ENCODE measurements at places on chromosomes 7 and 10.

DNA sequence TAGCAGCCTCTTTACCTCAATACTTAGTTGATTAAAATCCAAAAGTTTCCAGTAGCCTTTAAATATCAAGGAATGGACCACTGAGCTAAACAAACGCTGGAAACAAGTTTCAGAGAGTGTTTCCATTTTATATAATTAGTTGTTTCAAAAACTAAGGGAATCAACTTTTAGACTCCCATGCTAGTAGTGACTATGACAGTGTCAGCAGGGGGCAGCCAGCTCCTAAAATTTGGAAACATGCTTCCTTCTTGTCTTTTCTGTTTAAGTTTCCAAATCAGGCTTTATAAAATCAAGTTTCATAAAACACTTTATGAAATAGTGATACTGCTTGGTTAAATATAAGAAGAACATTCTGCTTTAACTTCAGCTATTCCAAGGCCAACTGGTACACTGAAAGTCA is 138.2 kb upstream of the TMEM229A start:
- DNase-seq, result no peak

DNA sequence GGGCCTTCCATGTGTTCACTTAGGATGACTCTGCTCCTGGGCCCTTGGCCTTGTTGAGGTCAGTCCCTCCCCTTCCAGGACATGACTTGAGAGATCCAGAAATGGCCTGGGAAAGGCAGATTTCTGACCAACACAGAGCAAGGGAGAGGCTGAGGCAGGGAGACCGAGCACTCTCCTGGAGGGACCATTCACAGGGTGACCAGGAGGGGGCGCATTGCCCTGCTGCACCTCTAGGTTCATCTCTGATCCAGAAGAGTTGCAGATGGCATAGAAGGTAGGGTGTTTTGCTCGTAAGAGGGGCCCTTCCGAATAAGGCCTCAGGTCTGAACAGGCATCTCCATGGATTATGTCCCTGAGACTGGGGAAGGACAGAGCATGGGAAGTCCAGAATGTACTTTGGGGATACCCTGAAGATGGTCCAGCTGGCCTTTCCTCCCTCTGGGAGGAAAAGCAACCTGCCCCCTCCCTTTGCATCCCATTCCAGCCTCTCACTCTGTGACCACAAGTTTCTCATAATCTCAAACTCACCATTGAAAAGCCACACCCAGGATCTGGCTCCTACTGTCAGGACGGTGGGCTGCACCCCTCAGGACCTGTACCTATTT is 6.6 kb downstream of the DMBT1 start:
- peak; percentile 38 for DNase-seq

GRCh38 chr10:112330607-112331160 is 43.2 kb upstream of the ACSL5 start:
- DNase-seq, result no peak

GRCh38 chr7:46034056-46034768 is 113.1 kb upstream of the IGFBP3 start:
- no peak for DNase-seq

- no peak for DNase-seq
These were observed 38.9 kb upstream of the RHEB start for GRCh38 chr7:151558575-151558974.

DNA sequence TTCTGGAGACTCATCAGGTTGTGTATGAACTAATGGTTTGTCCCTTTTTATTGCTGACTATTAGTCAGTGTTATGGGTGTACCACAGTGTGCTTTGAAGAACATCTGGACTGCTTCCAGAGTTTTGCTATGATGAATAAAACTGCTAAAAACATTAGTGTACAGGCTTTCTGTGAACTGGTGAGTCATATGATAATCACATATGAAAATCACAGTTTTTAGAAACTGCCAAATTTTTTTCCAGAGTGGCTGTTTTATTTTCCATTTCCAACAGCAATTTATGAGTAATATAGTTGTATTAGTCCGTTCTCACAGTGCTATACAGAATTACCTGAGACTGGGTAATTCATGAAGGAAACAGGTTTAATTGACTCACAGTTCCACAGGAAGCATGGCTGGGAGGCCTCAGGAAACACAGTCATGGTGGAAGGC is 281.2 kb upstream of the VSTM2A start:
- no peak for DNase-seq

- DNase-seq, result no peak
These were observed 202.3 kb upstream of the LRRN3 start for GRCh38 chr7:110888641-110889040.

DNA sequence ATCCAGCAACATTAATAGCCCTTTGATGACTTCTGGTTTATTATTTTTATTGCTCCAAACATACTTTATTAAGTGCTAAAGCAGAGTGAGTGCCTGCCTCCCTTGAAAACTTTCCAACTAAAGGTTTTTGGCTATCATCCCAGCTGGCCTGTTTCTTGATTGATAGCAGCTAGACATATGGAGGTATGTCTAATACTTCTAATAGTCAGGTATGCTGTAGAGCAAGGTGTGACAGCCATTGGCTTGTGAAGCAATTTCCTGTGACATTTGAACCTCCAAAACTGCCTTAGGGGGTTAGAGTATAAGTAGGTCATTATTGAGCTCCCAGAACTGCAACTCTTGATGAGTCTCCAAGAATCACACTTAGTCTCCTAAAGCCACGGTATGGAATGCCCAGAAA is 55.8 kb downstream of the LOXL4 start:
- no peak for DNase-seq

DNA sequence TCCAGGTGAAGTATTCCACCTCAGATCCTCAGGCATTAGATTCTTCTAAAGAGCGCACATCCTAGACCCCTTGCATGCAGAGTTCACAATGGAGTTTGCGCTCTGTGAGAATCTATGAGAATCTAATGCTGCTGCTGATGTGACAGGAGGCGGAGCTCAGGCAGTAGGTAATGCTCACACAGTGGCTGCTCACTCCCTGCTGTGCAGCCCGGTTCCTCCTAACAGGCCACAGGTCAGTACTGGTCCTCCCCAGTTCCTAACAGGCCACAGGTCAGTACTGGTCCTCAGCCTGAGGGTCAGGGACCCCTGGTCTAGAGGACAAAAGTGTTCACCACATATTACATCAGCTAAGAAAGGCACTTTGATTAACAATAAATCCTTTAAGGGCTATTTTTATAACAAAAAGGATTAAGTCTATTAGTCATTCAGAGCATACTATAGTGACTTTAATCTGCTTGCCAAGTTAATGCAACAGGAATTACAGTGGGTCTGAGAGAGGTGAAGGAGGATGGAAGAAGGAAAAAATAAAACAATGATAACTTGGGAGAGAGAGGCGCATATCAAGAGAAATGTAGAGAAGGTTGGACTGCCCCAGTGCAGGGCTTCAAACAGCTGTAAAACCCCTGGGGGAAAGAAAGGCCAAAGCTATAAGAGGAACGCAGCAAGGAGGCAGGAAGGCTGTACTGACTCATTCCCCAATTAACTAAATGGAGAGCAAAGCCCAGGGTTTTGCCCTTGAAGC is 49.2 kb downstream of the CUL2 start:
- no peak for DNase-seq

DNA sequence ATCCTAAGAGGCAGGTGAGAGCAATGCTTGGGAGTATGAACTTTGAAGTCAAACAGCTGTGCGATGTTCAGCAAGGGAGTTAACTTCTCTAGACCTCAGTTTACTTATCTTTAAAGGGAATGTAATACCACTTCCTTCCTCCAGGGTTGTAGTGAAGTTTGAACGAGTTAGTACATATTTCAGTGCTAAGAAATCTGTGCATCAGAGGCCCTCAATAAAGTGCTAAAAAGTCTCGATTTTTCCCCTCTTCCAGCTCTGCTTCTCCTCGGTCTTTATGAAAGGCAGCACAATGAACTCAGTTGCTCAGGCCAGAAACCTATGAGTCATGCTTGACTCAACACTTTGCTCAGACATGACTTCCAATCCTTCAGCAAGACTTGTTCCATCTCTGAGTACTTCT is 418.9 kb downstream of the MDFIC start:
- DNase-seq, result no peak

GRCh38 chr7:153934629-153935028 is 117.6 kb upstream of the DPP6 start:
- DNase-seq, result no peak

DNA sequence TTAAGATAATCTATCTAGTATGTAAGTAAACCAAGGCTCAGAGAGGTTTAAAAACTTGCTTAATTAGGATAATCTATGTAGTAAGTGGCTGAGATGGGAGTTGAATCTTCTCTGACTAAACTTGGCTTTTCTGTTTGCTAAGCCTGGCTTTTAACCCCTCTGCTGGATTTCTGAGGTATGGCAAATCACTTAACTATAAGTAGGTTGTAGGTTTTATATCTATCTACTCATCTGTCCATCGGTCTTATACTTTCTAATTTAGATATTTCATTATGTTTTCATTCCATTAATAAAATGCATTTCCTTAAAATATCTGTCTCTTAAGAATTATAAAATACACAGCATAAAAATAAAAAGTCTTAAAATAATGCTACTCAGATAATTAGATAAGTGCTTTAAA is 59.4 kb downstream of the ST7 start:
- peak; percentile 64 for DNase-seq

- no peak for DNase-seq
These were observed 656.5 kb upstream of the COBL start for GRCh38 chr7:51973071-51973470.

DNA sequence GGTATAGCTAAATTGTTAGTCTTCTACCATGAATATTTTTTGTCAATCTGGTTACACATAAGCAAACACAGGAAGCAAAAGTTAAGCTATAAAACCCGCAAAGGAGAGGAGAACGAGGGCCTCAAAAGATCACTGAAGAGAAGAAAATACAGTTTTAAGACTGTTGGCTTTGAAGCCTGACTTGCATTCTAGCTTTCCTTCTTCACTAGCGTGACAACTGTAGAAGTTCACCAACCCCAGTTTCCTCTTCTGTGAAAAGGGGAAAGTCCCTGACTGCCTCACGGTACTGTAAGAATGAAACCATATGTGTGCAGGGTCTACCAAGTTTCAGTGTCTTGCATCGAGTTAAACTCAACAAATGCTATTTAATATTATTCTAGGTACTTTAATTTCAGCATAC is 7.5 kb upstream of the LRRN3 start:
- DNase-seq, result peak; percentile 95

Data from activated CD4-positive, alpha-beta T cell treated with anti-CD3 and anti-CD28 coated beads, Interleukin-2, Interleukin-4, amounts not matched to agents 100 ng/mL and 50 ng/mL, durations not matched to agents 16 hours and 8 hours (primary cell).